Large intestine (tissue), 12 donors: ENCODE measurements at places on chromosomes 4 and X. TPM values are rescaled to one million over a fixed set of nuclear protein-coding genes. Genes with fewer than 3 reads are reported as not detected.

Gene HELT
- polyA plus RNA-seq = not detected

Gene TENM3
- polyA plus RNA-seq = 11.9 TPM

Gene USP51
- 7.4 TPM for polyA plus RNA-seq

Gene RTL3
- polyA plus RNA-seq = 0.48 TPM

Gene FRAS1
- 12.9 TPM for polyA plus RNA-seq

Gene FHDC1
- 10.7 TPM for polyA plus RNA-seq

Gene FGFR3
- 228 TPM for polyA plus RNA-seq

Gene EDA2R
- polyA plus RNA-seq = 0.43 TPM

Gene SGMS2
- polyA plus RNA-seq = 35.3 TPM

Gene CDS1
- polyA plus RNA-seq = 59.6 TPM

Gene ATP1B4
- polyA plus RNA-seq = 0.45 TPM

Gene BEND2
- polyA plus RNA-seq = not detected

GRCh38 chr4:53764761-53765490 lies 173.6 kb upstream of the LNX1 start:
- H3K27me3 ChIP-seq = no peaks in the 10 kb centered on the region
- DNase-seq = no peak
- H3K27ac ChIP-seq = no peak overlapping the region
- H3K4me3 ChIP-seq = no peak overlapping the region

GRCh38 chr4:30103455-30103854 lies 616.7 kb upstream of the PCDH7 start:
- H3K27ac ChIP-seq = no peak overlapping the region
- H3K4me1 ChIP-seq = no peaks in the 10 kb centered on the region
- H3K4me3 ChIP-seq = no peak overlapping the region
- no peak for DNase-seq
- no peaks in the 10 kb centered on the region for H3K27me3 ChIP-seq

- H3K27me3 ChIP-seq = no peaks in the 10 kb centered on the region
- no peaks in the 10 kb centered on the region for H3K36me3 ChIP-seq
- no peak overlapping the region for H3K4me3 ChIP-seq
- no peak for DNase-seq
- H3K27ac ChIP-seq = no peak overlapping the region
Measured at GRCh38 chrX:19840899-19841648, 46.3 kb downstream of the SH3KBP1 start.

- no peaks in the 10 kb centered on the region for H3K27me3 ChIP-seq
- H3K36me3 ChIP-seq = peaks cover 23% of the 10 kb centered on the region
- no peak overlapping the region for H3K4me3 ChIP-seq
- no peak for DNase-seq
Measured at GRCh38 chrX:20205927-20206708, 60.6 kb downstream of the RPS6KA3 start.

- no peak overlapping the region for H3K27ac ChIP-seq
- H3K27me3 ChIP-seq = peaks cover 24% of the 10 kb centered on the region
- H3K36me3 ChIP-seq = no peaks in the 10 kb centered on the region
- no peak overlapping the region for H3K4me3 ChIP-seq
Measured at GRCh38 chr4:8150152-8151090, 8.2 kb downstream of the ABLIM2 start.

DNA sequence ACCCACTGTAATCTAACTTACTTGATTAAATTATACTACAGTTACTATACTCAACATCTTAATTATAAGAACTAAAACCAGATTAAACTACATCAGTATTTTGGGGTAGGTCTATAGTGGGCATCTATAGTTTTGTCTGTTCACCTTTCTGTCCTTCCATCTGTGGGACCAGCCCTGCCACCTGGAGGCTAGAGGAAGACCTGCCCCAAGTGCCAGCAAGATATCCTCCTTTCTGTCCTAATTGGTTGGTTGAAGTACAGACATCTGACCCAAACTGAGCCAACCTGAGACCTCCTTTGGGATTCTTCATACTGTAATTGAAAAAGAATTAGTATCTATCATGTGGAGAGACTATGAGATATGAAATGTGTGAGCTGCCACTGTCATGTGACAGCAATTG lies 172.2 kb upstream of the TLL1 start:
- no peak for DNase-seq
- no peaks in the 10 kb centered on the region for H3K4me1 ChIP-seq
- H3K36me3 ChIP-seq = no peaks in the 10 kb centered on the region
- no peak overlapping the region for H3K4me3 ChIP-seq
- no peak overlapping the region for H3K27ac ChIP-seq
- H3K27me3 ChIP-seq = no peaks in the 10 kb centered on the region

DNA sequence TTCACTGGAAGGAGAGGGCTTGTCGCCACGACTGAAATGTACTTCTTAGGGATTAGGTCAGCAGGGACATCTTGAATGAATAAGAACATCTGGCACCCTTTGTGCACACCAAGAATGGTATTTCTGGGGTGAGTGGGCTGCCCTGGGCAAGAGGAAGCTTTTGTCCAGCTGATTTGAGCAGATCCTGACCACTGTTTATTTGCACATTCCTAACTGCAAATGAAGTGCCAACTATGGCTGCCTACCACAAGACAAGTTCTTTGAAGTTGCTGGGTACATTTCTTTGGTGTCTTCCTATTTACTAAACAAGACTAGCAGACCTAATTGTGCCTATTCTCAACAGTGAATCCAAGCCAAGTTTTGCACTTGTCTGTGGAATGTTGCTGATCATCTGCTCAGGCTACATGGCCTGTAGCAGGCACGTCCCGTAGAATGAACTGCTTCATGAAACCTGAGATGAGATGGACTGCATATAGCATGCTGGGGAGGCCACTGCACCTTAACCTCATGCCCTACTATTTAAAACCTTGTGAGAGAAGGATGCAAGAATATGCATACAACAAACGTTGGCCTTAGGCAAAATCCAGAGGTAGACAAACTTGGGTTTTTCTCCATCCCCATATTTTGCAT lies 45.0 kb downstream of the PIR start:
- no peak overlapping the region for H3K4me3 ChIP-seq
- H3K27me3 ChIP-seq = no peaks in the 10 kb centered on the region
- no peaks in the 10 kb centered on the region for H3K36me3 ChIP-seq
- DNase-seq = no peak
- H3K27ac ChIP-seq = no peak overlapping the region

GRCh38 chrX:49291615-49292337 lies 11.7 kb upstream of the GAGE10 start:
- H3K4me3 ChIP-seq = no peak overlapping the region
- peak; percentile 13 for DNase-seq
- H3K27ac ChIP-seq = no peak overlapping the region
- H3K36me3 ChIP-seq = no peaks in the 10 kb centered on the region

GRCh38 chr4:120714417-120715010 lies 208.0 kb downstream of the PRDM5 start:
- no peaks in the 10 kb centered on the region for H3K4me1 ChIP-seq
- no peak overlapping the region for H3K4me3 ChIP-seq
- no peak overlapping the region for H3K27ac ChIP-seq

GRCh38 chr4:168832763-168833575 lies 177.1 kb downstream of the CBR4 start:
- peak overlapping the region; percentile 72 for H3K27ac ChIP-seq
- H3K36me3 ChIP-seq = peaks cover 7% of the 10 kb centered on the region
- peaks cover 5% of the 10 kb centered on the region for H3K4me1 ChIP-seq
- peak; percentile 29 for DNase-seq
- peaks cover 15% of the 10 kb centered on the region for H3K27me3 ChIP-seq
- H3K4me3 ChIP-seq = peak overlapping the region; percentile 83

- no peaks in the 10 kb centered on the region for H3K27me3 ChIP-seq
- no peak overlapping the region for H3K27ac ChIP-seq
- H3K4me1 ChIP-seq = no peaks in the 10 kb centered on the region
- DNase-seq = no peak
Measured at GRCh38 chrX:33041141-33041540, 170.2 kb downstream of the DMD start.

GRCh38 chr4:136742333-136742732 lies 790.0 kb downstream of the PCDH18 start:
- no peak overlapping the region for H3K27ac ChIP-seq
- no peaks in the 10 kb centered on the region for H3K4me1 ChIP-seq
- no peaks in the 10 kb centered on the region for H3K27me3 ChIP-seq
- H3K4me3 ChIP-seq = no peak overlapping the region
- H3K36me3 ChIP-seq = no peaks in the 10 kb centered on the region

GRCh38 chr4:107616838-107617389 lies 103.1 kb downstream of the PAPSS1 start:
- H3K27me3 ChIP-seq = no peaks in the 10 kb centered on the region
- DNase-seq = no peak
- H3K4me3 ChIP-seq = no peak overlapping the region
- H3K36me3 ChIP-seq = peaks cover 7% of the 10 kb centered on the region
- no peaks in the 10 kb centered on the region for H3K4me1 ChIP-seq

DNA sequence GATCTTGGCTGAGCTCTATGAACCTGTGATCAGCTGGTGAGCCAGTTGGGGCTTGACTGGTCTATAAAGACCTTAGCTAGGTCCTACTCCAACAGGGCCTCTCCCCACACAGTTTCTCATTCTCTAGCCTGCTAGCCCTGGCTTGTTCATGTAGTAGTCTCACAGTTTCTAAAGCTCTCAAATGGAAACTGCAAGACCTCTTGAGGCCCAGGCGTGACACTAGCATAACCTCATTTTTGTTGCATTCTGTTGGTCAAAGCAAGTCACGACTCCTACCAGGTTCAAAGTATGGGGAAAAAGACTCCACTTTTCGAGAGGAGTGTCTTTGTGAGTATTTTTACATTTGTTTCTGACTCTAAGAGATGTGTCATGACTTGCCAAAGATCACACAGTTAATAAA lies 50.9 kb downstream of the CEP44 start:
- no peaks in the 10 kb centered on the region for H3K27me3 ChIP-seq
- no peaks in the 10 kb centered on the region for H3K4me1 ChIP-seq
- DNase-seq = no peak
- no peaks in the 10 kb centered on the region for H3K36me3 ChIP-seq
- no peak overlapping the region for H3K27ac ChIP-seq

DNA sequence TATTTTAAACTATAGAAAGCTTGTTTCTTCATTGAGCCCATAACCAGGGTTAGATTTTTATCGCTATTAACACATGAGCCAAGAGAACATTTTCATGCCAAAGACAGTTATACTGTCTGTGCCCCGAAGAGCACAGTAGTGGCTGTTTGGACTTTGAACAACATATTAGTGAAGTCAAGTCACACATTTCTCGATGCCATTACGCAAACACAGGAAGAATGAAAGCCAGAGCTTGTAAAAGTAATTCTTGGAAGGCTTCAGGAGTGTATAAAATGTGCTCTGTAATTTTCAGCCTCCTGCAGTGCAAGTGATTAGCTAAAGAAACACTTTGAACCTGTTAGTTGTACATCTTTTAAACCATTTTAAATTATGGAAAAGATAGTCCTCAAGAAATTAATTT lies 590.7 kb upstream of the PITX2 start:
- no peaks in the 10 kb centered on the region for H3K4me1 ChIP-seq
- no peak overlapping the region for H3K27ac ChIP-seq
- no peak overlapping the region for H3K4me3 ChIP-seq
- H3K36me3 ChIP-seq = no peaks in the 10 kb centered on the region
- DNase-seq = no peak

DNA sequence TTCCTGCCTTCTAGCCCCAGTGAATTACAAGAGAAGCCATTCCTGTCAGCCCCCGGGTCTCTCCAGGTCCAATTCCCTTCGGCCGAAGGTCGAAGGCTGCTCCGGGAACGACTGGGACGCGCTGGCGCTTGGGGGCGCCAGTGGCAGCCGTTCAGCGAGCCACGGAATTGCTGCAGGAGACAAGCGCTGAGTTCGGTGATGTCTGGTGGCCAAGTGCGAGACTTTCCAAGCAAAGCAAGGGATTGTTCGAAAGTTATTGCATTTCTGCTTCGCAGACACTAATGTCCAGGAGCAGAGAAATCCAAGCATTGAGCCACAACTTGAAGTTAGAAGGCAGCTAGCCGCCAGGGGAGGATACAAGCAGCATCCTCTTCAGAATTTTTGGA lies 1.1 kb upstream of the DKK2 start:
- H3K4me3 ChIP-seq = no peak overlapping the region
- DNase-seq = no peak
- no peaks in the 10 kb centered on the region for H3K36me3 ChIP-seq
- peaks cover 49% of the 10 kb centered on the region for H3K27me3 ChIP-seq
- no peak overlapping the region for H3K27ac ChIP-seq

DNA sequence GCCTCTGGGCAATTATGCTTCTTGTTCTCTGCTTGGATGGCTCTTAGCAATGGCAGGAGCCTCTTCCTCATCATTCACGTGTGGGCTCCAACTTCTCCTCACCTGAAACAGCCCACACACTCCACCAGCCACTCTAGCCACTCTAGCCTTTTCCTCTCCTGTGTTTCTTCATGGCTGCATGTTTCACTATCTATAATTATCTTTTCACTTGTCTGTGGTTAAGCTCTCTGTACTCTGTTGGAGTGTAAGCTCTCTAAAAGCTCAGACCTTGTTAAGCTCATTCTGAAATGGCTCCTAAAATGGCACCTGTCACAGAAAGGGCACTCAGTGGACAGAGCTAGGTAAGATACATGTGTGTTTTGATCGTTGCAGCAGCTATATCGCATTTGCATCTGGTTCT lies 80.0 kb downstream of the SH3KBP1 start:
- no peaks in the 10 kb centered on the region for H3K36me3 ChIP-seq
- H3K27ac ChIP-seq = no peak overlapping the region
- no peak for DNase-seq
- no peak overlapping the region for H3K4me3 ChIP-seq

DNA sequence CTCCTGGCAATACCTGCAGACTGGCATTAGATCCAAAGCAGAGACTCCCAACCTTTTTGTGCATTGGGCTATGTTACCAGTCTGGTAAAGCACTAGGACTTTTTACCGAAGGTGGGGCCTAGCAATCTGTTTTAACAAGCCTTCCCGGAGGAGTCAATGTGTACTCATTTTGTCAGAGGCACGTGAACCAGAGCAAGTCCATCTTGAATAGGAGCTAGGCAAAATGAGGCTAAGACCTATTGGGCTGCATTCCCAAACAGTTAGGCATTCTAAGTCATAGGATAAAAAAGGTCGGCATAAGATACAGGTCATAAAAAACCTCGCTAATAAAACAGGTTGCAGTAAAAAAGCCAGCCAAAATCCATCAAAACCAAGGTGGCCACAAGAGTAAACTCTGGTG lies 22.3 kb downstream of the ADGRA3 start:
- no peak overlapping the region for H3K4me3 ChIP-seq
- H3K27me3 ChIP-seq = no peaks in the 10 kb centered on the region
- H3K27ac ChIP-seq = no peak overlapping the region
- DNase-seq = no peak

- H3K4me3 ChIP-seq = no peak overlapping the region
- H3K27ac ChIP-seq = peak overlapping the region; percentile 40
- H3K36me3 ChIP-seq = no peaks in the 10 kb centered on the region
- no peaks in the 10 kb centered on the region for H3K27me3 ChIP-seq
- H3K4me1 ChIP-seq = peaks cover 7% of the 10 kb centered on the region
- peak; percentile 66 for DNase-seq
Measured at GRCh38 chrX:119155416-119156035, 27.9 kb upstream of the KIAA1210 start.
